GM12878 (cell line): ENCODE measurements at places on chromosomes 6 and 20.

DNA sequence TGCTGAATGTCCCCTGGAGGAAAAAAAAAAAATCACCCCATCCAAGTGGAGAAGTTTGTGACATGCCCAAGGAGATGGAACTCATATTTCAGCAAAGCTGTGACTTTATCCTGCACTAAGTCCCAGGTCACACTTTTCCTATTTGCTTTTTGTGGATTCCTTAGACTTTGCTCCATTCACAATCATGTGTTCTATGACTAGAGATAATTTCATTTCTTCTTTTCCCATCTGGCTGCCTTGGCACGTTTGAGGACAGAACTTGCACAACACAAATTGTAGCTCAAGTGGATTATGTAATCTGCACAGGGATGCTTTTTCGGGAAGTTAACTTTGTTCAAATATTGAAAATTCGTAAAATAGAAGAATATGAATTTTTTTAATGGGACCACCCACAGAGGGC is 100.7 kb upstream of the PTPN1 start:
- DNase-seq = no peak

GRCh38 chr6:87082160-87082721 is 12.7 kb downstream of the CGA start:
- no peak for DNase-seq

DNA sequence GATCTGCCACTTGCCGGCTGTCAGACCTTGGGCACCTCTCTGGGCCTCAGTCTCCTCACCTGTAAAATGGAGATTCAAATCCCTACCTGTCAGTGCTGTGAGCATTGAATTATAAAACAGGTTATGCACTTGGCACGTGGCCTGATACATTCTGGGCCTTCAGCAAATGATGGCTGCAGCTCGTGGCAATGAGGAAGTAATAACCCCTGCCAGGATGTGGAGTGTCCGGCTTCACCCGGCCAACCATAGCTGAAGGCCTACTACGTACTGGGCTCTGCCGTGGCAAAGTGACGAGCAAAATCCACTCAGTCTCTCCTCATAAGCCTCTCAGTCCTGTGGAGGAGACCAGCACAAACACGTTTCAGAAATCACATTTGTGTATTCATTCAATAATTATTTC is 10.9 kb upstream of the VSTM2L start:
- DNase-seq = no peak

DNA sequence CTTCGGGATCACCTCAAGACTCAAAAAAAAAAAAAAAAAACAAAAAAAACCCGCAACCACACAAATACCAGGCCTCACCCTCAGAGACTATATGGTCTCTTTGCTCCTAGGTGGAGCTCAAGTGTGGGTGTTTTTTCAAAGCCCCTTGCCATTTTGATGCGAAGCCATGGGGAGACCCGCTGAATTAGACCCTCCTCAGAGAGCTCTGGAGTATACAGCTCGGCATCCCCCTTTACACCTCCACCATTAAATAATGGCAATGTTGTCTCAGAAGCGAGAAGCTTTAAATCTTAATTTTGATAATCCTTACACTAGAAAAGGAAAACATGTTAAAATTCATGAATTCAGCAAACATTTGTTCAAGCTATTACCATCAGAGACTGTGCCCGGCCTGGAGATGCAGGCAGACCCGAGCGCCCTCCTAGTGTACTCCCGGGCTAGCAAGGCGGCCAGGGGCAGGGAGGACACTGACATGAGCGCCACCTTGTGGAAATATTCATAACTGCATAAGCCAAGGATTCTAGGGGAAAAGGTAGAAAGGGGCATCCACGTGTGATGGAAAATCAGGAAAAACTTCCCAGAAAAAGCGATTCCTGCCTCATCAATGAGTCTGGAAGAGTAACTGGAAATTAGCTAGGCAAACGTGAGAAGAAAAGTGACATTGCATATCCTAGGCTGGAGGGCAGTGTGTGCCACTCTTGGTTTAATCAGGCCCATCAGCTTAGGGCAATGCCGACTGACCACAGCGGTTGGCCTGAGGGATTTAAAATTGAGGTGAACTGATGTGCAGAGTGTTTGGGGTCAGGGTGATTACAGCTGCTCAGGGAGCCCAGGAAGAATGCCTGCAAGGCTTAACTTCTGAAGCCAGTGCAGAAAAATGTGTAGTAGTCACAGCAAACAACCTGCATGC is 72.5 kb downstream of the B3GAT2 start:
- DNase-seq = peak; percentile 19

- no peak for DNase-seq
Observed at GRCh38 chr6:44670146-44670545, 282.6 kb downstream of the CDC5L start.

GRCh38 chr6:158037771-158038170 is 56.1 kb downstream of the SYNJ2 start:
- DNase-seq = no peak

- DNase-seq = no peak
Observed at GRCh38 chr6:71289039-71289801, 609 bp downstream of the OGFRL1 start.

DNA sequence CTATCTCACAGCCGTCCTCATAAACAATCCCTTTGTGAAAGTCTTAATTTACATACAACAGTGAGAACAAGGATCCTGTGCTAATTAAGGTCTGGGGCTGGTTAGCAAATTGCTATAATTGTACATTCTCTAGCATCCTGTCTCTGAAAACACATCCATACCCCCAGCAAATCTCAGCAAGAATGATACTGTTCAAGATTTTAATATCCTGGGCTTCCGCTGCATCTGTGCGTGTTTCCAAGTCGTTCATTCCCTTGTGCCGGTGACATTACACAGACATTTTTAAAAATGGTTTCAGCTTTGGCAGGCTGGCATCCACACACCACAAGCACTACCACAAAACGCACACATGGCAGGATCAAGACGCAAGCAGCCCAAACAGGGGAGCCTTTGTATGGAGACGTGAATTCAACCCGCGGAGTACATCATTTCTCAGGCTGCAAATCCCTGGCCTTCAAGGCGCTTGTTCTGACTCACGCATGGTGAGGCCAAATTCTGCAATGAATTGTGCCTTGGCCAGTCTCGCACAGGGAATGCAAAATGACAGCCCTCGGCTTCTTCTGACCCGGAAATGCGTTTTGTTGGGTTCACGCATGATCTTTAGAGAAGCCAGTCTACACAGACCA is 20.3 kb downstream of the ZMYND8 start:
- no peak for DNase-seq

GRCh38 chr20:63545814-63546213 is 1.7 kb downstream of the SRMS start:
- DNase-seq = no peak

GRCh38 chr6:624979-625378 is 31.9 kb downstream of the HUS1B start:
- DNase-seq = peak; percentile 36

- DNase-seq = peak; percentile 97
Observed at GRCh38 chr6:16420715-16421461, 182.5 kb downstream of the GMPR start.

DNA sequence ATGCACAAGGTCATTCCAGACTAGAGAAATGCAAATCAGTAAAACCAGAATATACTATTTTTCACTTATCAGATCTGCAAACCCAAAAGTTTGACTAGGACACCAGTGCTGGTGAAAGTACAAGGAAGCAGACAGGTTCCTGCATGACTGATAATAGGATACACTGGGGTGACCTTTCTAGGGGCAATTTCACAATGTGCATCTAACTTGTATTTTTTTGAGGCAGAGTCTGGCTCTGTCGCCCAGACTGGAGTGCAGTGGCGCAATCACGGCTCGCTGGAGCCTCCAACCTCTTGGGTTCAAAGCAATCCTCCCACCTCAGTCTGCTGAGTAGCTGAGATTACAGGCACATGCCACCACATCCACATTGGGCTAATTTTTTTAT is 11.4 kb downstream of the COMMD7 start:
- no peak for DNase-seq

DNA sequence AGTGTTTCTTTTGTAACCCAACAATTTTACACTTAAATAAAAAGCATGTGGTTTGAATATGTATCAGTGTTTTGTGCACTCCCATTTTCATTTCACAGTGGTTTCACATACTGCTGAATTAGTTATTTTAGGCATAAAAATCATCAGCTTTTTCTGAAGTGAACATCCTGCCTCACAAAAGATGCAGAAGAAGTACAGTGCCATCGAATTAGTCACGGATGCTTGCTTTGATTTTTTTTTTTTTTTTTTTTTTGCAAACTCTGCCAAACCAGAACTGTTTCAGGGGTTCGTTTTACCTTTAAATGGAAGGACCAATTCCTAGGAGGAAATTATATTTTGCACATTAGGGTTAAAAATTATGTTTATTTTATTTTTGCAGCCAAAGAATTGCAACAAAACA is 158.6 kb downstream of the RPS12 start:
- DNase-seq = no peak

DNA sequence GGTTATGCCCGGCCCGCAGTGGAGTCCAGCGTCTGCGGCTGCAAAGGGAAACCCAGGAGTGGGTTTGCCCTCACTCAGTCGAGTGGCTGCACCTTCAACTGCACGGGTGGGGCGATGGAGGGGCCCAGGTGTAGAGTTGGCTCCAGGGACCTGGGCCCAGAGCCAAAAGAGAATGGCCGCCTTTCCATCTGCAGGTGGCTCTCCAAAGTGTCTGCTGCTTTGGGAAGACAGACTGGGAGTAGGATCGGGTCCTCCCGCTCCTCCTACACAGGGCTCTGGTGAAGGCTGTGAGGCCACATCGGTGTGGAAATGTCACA is 80.1 kb downstream of the PTPN1 start:
- DNase-seq = no peak

DNA sequence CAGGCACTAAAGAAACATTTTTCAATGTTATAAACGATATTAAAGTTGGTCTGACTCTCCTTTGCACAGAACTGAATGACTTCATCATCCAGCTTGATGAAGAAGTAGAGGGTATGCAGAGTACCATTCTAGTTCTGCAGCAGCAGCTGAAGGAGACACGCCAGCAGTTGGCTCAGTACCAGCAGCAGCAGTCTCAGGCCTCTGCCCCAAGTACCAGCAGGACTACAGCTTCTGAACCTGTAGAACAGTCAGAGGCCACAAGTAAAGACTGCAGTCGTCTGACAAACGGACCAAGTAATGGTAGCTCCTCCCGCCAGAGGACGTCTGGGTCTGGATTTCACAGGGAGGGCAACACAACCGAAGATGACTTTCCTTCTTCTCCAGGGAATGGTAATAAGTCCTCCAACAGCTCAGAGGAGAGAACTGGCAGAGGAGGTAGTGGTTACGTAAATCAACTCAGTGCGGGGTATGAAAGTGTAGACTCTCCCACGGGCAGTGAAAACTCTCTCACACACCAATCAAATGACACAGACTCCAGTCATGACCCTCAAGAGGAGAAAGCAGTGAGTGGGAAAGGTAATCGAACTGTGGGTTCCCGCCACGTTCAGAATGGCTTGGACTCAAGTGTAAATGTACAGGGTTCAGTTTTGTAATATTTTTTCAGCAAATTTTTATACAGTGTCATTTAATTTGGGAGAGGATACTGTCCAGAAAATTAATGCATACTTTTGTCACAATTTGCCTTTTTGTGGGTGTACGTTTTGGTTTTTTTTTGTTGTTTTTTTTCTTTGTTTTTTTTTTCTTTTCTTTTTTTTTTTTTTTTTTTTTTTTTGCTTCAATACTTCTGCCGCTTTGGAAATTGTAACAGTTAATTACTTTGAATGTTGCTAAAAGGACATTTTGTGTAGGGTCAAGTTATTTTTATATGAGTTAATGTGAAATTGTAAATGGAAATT is 6.6 kb upstream of the ACAT2 start:
- DNase-seq = no peak

DNA sequence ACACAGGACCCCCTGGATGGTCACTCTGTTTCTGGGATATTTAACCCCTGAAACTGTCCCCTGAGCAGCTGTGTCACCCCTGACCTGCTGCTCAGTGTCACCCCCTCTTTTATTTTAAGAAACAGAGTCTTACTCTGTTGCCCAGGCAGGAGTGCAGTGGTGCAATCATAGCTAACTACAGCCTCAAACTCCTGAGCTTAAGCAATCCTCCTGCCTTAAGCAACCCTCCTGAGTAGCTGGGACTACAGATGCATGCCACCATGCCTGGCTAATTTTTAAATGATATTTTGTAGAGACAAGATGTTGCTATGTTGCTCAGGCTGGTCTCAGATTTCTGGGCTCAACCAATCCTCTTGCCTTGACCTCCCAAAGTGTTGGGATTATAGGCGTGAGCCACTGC is 21.5 kb upstream of the GTSF1L start:
- DNase-seq = no peak

DNA sequence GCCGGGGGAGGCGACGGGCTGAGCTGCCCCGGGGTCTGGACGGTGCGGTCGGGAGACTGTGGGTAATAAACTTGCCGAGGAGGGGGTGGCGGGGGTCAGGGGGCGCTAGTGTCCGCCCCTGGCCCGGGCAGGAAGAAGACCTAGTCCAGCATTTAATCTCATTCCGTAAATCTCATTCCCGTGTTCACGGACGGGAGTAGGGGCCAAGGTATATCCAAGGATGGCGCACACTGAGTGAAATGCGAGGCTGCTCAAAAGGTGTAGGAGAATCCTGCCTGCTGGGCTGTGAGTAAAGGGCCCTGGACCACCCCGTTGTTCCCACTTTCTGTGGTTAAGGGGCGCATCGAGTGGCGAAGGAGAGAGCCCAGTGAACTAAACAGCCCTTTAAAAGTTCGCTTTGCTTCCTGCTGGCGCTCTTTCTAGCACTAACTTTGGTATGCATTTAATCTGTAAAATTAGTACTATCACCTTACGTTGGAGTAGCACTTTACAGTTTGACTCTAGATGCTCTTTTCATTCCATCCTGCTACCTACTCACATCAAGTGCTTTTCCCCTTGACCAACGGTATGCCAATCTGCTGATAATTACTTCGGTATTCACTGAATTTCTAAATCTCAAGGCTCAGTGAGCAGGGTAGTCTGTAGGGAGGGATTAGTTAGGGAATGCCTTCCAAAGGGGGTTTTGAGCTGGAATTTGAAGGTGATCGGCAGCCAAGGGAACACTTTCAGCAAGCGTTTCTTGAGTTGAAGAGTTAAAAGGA is 730 bp downstream of the PARD6B start:
- no peak for DNase-seq

- no peak for DNase-seq
Observed at GRCh38 chr6:11166948-11167347, 55.4 kb upstream of the ERVFRD-1 start.

GRCh38 chr20:20498076-20498861 is 130.4 kb downstream of the INSM1 start:
- DNase-seq = no peak

DNA sequence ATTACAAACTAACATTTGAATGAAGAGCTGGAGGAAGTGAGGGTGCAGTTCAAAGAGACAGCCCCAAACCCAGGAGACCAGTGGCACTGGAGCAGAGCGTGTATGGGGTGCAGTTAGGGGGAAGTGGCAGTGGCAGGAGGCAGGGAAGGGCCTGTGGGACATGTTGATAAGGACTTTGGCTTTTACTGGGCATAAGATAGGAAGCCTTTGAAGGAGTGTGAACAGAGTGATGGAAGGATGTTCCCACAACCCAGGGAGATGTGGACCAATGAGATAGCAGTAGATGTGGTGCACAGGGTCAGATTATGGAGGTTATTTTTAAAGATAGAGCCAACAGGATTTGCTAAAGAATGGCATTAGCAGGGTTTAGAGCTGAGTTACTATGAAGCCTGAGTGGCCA is 56.4 kb downstream of the AIG1 start:
- no peak for DNase-seq
